CD8-positive, alpha-beta T cell (primary cell): ENCODE measurements at places on chromosomes 7 and 10. TPM values are rescaled to one million over a fixed set of nuclear protein-coding genes. Genes with fewer than 3 reads are reported as not detected.

IDI2 gene
- total RNA-seq = not detected

H2AZ2 gene
- 187 TPM for total RNA-seq

POM121L12 gene
- total RNA-seq = not detected

SKIDA1 gene
- total RNA-seq = not detected

SAMD8 gene
- total RNA-seq = 41.4 TPM

MYH16 gene
- not detected for total RNA-seq

FANK1 gene
- not detected for total RNA-seq

PPA1 gene
- 83.1 TPM for total RNA-seq

IQUB gene
- total RNA-seq = not detected

NUP205 gene
- total RNA-seq = 44.1 TPM

AVL9 gene
- total RNA-seq = 22.4 TPM

PHYHIPL gene
- total RNA-seq = not detected

SFMBT2 gene
- 30.3 TPM for total RNA-seq

SPDYE16 gene
- not detected for total RNA-seq

CHST3 gene
- total RNA-seq = not detected

UBN2 gene
- total RNA-seq = 13.0 TPM

RGS10 gene
- 145 TPM for total RNA-seq

ZNF853 gene
- 4.2 TPM for total RNA-seq

SLC26A3 gene
- total RNA-seq = not detected

CUEDC2 gene
- total RNA-seq = 24.2 TPM

CALHM3 gene
- total RNA-seq = not detected

ASIC3 gene
- total RNA-seq = 8.6 TPM

EFCAB10 gene
- total RNA-seq = not detected

ELOVL3 gene
- not detected for total RNA-seq

LLCFC1 gene
- not detected for total RNA-seq

EIF4EBP2 gene
- total RNA-seq = 22.4 TPM

PDLIM1 gene
- total RNA-seq = 1.4 TPM

ZNF32 gene
- total RNA-seq = 18.9 TPM

OPN1SW gene
- not detected for total RNA-seq

NHLRC2 gene
- total RNA-seq = 7.0 TPM

POMZP3 gene
- total RNA-seq = 31.6 TPM

LDB3 gene
- total RNA-seq = not detected

HTR7 gene
- total RNA-seq = not detected

ADCYAP1R1 gene
- not detected for total RNA-seq

HOXA6 gene
- total RNA-seq = not detected

GRID2IP gene
- total RNA-seq = 0.25 TPM

EPHA1 gene
- total RNA-seq = 13.1 TPM

SLC25A13 gene
- 8.0 TPM for total RNA-seq
